ENCODE measurements at places on chromosomes 1 and 21.

- no peak for DNase-seq
These were observed 30.2 kb downstream of the PLEKHO1 start for GRCh38 chr1:150179867-150180266.

DNA sequence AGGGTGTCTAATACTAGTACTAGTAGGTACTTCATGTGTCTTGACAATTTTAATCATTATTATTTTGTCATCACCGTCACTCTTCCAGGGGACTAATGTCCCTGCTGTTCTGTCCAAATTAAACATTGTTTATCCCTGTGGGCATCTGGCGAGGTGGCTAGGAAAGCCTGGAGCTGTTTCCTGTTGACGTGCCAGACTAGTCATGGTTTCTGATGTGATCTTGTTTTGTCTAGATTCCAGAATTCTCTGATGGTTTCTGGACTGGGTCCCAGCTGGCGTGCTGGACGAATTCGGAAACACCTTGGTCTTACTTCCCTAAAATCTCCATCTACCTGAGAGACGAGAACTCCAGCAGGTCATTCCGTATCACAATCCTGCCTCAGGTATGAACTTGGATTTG, 66.1 kb upstream of the FAM3B start:
- DNase-seq: no peak

GRCh38 chr1:79052829-79053449, 46.4 kb upstream of the ADGRL4 start:
- no peak for DNase-seq

DNA sequence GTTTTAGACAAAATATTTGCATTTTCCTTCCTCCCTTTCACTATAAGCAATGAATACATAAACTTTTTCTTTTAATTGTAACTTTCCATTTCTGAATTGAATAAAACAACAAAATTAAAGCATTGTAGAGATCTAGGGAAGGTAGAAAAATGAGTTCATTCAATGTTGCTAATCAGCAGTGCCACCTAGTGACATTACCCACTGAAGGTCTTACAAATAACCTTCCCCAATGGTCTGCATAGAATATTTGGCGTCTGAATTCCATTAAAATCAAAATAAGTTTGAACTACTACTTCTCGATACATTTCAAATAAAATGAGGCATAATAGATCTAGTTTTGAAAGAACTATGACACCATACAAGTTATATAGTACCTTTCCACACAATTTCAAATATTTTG, 19.6 kb downstream of the FH start:
- no peak for DNase-seq

- DNase-seq: no peak
These were observed 14.4 kb downstream of the PRCC start for GRCh38 chr1:156781585-156782186.

DNA sequence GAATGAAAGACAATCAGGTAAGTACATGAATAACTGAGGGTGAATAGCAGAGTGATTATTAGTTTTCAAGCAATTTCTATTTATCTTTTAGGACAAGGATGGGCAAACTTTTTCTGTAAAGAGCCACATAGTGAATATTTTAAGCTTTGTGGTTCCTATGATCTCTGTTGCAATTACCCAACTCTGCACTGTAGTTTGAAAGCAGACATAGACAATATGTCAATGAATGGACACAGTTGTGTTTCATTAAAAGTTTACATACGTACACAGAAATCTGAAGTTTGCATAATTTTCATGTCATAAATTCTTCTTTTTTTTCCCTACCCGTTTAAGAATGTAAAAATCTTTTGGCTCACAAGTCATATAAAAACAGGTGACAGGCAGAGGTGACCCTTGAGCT, 71.4 kb downstream of the ZNF281 start:
- no peak for DNase-seq

GRCh38 chr1:81811757-81812371, 11.1 kb downstream of the ADGRL2 start:
- DNase-seq: no peak

- no peak for DNase-seq
These were observed 233 bp downstream of the ADAMTS5 start for GRCh38 chr21:26966649-26967061.

GRCh38 chr1:205211839-205212536, 486 bp upstream of the DSTYK start:
- no peak for DNase-seq

- DNase-seq: no peak
These were observed 19.4 kb downstream of the NADK start for GRCh38 chr1:1758692-1759455.

- no peak for DNase-seq
These were observed 36.0 kb downstream of the OVAAL start for GRCh38 chr1:180594723-180595122.

GRCh38 chr1:53296117-53296749, 31.6 kb downstream of the LRP8 start:
- no peak for DNase-seq

DNA sequence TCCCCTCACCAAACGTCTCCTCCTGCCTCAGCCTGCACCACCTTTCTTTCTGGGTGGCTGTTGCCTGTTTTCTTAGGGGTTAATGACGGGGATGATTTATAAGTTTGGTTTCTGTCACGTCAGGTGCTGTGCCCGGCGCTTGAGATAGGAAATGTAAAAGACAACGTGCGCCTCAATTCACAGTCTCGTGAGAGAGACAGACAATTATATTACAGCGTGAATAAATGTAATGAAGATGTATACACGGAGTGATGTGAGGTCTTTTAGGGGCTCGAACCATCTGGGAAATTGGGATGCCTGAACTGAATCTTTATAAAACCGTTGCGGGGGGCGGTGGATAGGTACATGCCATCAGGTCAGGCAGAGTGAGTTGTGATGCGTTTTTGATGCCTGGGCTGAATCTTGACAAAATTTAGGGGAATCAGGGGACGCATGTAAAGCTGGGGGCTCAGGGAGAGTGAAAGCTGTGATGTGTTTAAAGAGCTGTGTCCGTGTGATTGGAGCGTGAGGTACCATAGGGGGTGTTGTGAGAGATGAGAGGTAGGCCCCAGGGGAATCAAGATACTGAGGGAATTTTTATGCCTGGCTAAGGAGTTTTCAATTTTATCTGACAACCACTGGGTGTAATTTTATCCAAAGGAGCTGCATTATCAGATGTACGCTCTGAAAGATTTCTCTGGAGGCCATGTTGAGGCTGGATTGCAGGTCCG, 831 bp downstream of the TIPRL start:
- DNase-seq: no peak

GRCh38 chr1:64553285-64553684, 83.4 kb downstream of the CACHD1 start:
- DNase-seq: no peak

- no peak for DNase-seq
These were observed 7.0 kb downstream of the NFIA start for GRCh38 chr1:61089338-61089737.

DNA sequence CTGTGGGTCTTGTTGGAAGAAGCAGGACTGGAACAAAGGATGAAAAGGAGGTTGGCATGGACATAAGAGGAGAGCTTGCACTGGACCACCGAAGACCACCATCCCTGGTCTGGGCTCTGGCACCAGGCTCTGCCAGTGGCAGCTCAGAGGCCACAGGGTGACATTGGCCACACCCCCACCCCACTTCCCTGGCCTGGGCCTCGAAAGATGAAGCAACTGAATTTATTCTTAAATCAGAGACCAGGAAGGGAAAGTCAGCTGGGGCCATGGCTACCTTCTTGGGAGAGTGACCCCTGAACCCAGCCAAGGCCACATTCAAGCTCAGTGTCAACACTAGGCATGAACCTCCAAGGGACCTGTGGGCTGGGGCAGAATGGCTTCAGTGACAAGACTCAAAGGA, 4.0 kb downstream of the KLHDC7A start:
- no peak for DNase-seq

GRCh38 chr1:172727956-172728603, 69.2 kb downstream of the FASLG start:
- DNase-seq: peak; percentile 21

DNA sequence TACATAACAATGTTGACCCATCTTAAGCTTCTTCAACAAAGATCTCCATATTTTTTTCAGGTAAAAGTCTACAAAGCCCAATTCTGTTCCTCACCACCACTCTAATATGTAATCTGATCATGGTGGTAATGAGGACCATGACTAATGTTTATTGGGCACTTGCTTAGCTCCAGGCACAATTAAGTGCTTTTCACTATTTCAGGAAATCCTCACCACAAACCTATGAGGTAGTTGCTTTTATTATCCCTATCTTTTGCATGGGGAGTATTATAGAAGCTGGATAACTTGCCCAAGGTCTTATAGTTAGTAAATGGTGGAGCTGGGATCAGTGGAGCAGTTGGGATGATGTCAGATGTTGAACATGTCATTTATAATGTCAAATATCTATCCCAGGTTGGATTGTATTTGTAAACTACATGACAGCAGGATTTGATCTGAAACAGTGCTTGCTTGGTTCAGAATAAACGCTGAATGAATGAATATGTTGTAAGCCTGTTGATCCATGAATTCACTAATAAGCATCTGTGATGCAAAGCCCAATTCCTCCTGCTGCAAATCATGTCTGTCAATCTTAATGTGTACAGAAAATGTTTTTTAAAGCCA, 283.3 kb upstream of the ST6GALNAC5 start:
- no peak for DNase-seq

- no peak for DNase-seq
These were observed 14.1 kb downstream of the PEA15 start for GRCh38 chr1:160219062-160219929.

GRCh38 chr1:236016782-236017400, 48.0 kb downstream of the NID1 start:
- DNase-seq: no peak

GRCh38 chr1:18667333-18667732, 36.7 kb downstream of the PAX7 start:
- DNase-seq: no peak

- no peak for DNase-seq
These were observed 91.7 kb downstream of the TYW3 start for GRCh38 chr1:74824497-74825107.

GRCh38 chr1:37764888-37765441, at the start of gene EPHA10:
EPHA10 (minus strand) TSS chr1:37765120; CDS start chr1:37765066, 54 bp downstream.
- no peak for DNase-seq

GRCh38 chr1:198598796-198599321, 40.0 kb upstream of the PTPRC start:
- DNase-seq: no peak

DNA sequence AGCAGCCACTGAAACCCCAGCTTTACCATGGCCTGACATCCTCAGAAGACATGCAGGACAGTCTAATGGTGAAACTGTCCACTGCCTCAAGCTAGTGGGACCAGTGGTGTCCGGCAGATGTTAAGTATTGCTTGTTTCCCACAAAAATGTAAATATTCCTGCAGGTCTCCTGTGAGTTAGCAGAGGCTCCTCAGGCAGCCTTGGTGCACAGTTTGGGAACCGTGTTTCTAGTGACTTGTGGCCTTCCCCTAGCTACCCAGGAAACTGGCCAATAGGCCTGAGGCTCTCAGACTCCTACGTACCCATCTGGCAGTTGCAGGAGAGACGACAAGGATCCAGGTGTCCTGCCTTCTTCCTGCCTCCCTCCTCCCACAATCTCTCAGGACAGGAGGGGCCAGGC, 142.4 kb downstream of the CAMTA1 start:
- no peak for DNase-seq

GRCh38 chr1:170265234-170265633, 119.5 kb downstream of the NTMT2 start:
- no peak for DNase-seq

DNA sequence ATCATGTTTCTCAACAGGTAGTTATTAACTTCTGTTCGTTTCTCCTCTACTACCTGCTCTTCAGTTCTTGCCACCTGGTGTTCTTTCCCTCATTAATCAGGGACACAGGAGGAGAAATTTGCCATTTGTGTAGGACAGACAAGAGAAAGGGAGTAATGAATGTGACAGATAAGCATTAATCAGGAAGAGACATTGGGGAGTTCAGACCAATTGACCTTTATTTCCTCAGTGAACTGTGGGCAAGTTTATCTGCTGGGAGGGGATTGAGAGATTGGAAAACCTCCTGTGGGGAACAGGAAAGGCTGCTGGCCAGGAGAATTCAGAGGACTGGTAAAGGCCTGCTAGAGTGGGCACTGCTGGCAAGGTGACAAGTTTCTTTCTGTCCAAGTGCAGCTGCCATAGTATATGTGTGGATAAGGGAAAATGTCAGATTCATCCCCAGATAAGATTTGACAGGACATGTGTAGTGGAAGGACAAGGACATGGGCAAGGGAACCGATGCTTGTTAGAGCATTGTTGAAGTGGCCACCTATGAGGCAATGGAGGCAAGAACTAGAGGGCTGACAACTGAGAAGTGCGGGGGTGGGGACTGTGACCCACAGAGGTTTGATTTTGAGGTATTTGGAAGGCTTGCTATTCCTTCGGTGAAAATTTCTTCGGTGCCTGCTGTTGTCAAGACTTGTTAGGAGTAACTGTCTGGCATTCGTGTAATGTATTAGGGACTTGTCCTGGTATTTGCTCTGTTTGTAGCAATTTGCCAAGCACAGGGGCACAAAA, 12.6 kb downstream of the SZT2 start:
- no peak for DNase-seq

- DNase-seq: no peak
These were observed 871 bp downstream of the PINK1 start for GRCh38 chr1:20634065-20634593.

DNA sequence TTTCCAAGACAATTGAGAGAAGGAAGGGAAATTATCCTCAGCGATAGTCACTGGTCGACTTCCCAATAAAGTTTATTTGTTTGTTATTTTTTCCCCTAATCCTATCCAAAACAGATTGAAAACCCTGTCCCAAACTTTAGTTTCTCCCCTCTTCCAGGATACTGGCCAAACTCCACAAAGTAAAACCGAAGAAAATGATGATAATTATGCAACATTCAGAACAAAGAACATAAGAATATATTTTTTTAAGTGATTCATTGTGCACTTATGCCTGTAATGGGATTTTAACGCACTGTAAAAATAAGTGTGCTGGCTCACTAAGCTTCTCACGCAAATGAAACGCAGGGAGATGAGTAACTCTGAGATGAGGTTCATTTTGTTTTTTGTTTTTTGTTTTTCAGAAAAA, 6.0 kb downstream of the GLIS1 start:
- no peak for DNase-seq

DNA sequence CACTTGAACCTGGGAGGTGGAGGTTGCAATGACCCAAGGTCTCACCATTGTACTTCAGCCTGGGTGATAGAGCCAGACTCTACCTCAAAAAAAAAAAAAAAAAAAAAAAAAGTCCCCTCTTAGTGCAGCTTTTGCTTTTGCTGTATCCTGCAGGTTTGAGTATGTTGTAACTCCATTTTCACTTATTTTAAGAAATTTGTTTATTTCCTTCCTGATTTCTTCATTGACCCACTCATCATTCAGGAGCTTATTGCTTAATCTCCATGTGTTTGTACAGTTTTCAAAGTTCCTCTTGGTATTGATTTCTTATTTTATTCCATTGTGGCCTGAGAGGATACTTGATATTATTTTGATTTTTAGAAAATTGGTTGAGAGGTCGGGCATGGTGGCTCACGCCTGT, 50.9 kb upstream of the AK4 start:
- DNase-seq: no peak
